ENCODE measurements at places on chromosomes 6 and 20.

GRCh38 chr6:127118298-127119101 lies at the start of gene RSPO3:
RSPO3 (plus strand) TSS chr6:127118671; CDS start chr6:127119193, 522 bp downstream.
- DNase-seq = no peak

GRCh38 chr6:105753207-105753606 lies 332.9 kb upstream of the PRDM1 start:
- no peak for DNase-seq

DNA sequence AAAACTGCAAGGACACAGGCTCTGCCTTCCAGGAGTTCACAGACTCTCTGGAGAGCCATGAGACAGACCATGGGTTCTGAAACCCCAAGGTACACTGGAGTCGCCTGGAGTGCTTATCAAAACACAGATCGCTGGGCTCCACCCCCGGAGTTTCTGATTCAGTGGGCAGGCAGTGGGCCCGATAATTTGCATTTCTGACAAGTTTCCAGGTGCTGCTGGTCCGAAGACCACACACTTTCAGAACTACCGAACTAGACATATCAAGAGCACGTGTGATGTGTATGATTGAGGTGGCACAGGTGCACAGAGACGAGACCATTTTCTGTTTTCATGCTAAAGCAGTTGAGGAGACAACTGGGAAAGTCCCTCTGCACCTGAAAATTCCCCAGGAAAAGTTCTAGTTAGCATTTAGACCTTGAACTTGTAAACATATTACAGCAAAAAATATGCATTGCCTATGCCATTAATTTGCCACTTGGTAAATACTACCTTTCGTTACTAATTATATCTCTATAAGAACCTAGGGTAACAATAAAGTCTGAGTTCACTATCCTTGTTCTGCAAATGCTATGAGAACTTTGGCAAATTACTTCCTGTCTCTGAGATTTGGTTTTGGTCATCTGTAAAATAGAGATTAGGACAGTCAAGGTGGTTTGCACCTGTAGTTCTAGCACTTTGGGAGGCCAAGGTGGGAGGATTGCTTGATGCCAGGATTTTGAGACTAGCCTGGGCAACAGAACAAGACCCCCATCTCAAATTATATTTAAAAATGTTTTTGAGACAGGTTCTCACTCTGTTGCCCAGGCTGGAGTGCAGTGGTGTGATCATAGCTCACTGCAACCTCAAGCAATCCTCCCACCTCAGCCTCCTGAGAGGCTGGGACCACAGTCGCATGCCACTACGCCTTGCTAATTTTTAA lies 14.3 kb upstream of the PIM1 start:
- DNase-seq = no peak

- no peak for DNase-seq
Measured at GRCh38 chr6:151186306-151186705, 53.5 kb upstream of the AKAP12 start.

- DNase-seq = no peak
Measured at GRCh38 chr6:131362070-131362469, 211.0 kb upstream of the ARG1 start.

GRCh38 chr6:97885828-97886227 lies 602.8 kb upstream of the MMS22L start:
- no peak for DNase-seq

- no peak for DNase-seq
Measured at GRCh38 chr20:63054103-63054474, 47.3 kb upstream of the BHLHE23 start.

- no peak for DNase-seq
Measured at GRCh38 chr6:42296614-42297013, 79.0 kb upstream of the MRPS10 start.

GRCh38 chr6:7566107-7566506 lies 23.9 kb upstream of the SNRNP48 start:
- DNase-seq = no peak

- no peak for DNase-seq
Measured at GRCh38 chr20:48619126-48620101, 208.4 kb downstream of the PREX1 start.

GRCh38 chr20:63703471-63703975 lies 4.3 kb downstream of the ARFRP1 start:
- DNase-seq = no peak

Data from inflammatory macrophage treated with lipopolysaccharide for 1 hour (primary cell).